Stimulated activated CD8-positive, alpha-beta memory T cell treated with anti-CD3 and anti-CD28 coated beads, Interleukin-15, amount 100 ng/mL, for 1 hour (primary cell): ENCODE measurements at places on chromosomes 2 and 18.
A peak's percentile ranks its signal among the peaks of the same experiment; 100 is the strongest.

GRCh38 chr2:141497272-141497671, 633.5 kb downstream of the LRP1B start:
- DNase-seq, result no peak

DNA sequence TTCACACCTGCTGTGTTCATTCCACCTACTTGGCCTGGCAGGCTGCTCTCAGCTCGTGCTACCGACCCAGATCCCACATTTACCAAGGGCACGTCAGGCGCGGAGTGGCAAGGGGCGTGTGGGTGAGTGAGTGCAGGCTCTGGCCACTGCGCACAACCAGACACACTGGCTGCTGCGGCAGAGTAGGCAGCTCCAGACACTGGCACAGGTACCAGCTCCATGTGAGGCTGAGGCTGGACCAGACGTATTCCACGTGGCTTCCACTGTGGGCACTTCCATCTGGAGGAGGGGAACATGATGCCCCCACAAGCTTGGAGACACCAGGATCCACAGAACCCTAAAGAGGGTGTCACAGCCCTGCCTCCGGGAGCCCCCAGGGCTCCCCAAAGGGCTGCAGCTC, 74.6 kb upstream of the ZNF804A start:
- no peak for DNase-seq

- DNase-seq, result no peak
These were observed 22.9 kb upstream of the STAM2 start for GRCh38 chr2:152198499-152198898.

GRCh38 chr2:205722283-205722918, 40.1 kb downstream of the NRP2 start:
- DNase-seq, result no peak

DNA sequence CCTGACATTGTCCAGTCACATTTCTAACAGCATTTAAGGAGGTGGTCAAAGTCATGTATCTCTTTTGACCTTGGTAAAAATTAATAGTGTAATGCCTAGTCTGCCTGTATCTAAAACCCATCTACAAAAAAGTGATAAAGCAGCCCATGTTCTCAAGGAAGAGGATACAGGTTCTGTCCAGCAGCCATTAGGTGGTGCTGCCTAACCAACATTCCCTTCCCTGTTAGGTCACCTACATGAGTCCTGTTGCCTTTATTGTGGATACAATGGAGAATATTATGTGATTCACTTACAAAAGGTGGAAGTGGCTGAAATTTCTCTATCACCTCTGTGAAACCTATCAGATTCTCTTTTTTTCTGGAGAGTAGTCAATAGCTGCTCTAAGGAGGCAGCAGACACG, 52.5 kb downstream of the AQP4 start:
- no peak for DNase-seq

GRCh38 chr2:9984217-9984739, 32.8 kb downstream of the GRHL1 start:
- no peak for DNase-seq

DNA sequence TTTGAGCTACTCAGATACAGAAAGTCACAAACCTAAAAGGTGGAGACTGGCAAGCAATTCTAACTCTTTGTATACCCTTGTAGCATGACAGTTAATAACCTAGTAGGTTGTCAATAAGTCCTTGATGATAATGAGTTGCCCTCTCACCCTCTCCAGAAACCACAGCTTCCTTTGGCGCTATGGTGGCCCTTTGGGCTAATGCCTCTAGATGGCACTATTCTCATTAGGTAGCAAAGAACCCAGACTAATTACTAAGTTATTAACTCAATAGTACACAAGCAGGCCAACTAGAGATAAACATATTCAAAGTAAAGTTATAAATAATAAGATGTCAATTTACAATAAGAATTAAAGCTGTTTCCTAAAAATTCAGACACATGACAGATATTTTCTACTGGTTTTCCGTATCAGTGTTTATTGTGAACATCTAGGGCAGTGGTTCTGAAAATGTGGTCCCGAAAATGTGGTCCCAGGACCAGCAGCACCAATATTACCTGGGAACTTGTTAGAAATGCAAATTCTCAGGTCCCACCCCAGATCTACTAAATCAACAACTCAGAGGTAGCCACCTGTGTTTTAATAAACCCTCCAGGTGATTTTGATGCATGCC, 41.1 kb downstream of the LDAH start:
- DNase-seq, result no peak

DNA sequence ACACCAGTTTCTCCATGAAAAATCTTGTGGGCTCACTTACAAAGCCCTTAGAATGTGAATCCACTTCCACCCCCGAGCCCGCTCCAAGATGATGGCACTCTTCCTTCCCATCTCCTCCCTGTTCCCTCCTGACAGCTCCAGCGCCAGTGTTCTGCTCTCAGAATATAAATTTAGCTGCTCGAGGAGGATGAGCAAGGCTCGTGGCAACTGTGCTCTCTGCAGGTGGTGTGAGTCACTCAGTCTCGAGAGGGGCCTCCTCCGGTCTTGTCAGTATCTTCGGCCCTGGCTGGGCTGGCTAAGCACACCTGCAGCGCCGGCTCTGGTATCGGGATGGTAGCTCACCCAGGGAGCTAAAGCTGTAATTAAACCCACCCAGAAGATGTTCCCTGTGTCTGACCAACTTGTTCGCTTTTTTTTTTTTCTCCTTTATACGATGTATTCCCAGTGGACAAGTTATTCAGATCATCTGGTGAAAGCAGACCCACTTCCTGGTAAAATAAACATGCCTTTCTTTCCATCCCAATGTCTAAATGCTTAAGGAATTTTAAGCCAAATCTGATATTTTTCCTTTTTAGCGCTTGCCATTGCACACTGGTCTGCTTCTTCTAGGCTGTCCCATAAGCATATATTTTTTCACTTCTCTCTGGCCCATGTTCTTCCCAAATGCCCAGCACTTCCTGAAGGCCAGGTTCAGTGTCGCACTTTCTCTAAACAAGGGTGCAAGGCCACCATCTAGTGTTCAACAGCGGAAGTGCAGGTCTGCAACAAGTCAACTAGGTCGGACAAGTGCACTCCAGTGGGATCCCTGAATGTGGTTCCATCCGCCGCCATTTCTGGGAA, 31.4 kb upstream of the YPEL5 start:
- DNase-seq, result peak; percentile 45

- no peak for DNase-seq
These were observed 23.4 kb upstream of the SOX11 start for GRCh38 chr2:5668682-5669250.
